ENCODE measurements at places on chromosomes 5 and 9. TPM values are rescaled to one million over a fixed set of nuclear protein-coding genes. Genes with fewer than 3 reads are reported as not detected.

GRCh38 chr5:17365811-17366138 is 132.3 kb upstream of the TAF11L2 start:
- DNase-seq, result no peak

- no peak for DNase-seq
Measured at GRCh38 chr5:114146398-114146797, 215.5 kb upstream of the KCNN2 start.

GRCh38 chr5:145471831-145472612 is 363.1 kb downstream of the PRELID2 start:
- DNase-seq, result no peak

GRCh38 chr5:157558041-157558595 is 17.5 kb downstream of the ADAM19 start:
- no peak for DNase-seq

DNA sequence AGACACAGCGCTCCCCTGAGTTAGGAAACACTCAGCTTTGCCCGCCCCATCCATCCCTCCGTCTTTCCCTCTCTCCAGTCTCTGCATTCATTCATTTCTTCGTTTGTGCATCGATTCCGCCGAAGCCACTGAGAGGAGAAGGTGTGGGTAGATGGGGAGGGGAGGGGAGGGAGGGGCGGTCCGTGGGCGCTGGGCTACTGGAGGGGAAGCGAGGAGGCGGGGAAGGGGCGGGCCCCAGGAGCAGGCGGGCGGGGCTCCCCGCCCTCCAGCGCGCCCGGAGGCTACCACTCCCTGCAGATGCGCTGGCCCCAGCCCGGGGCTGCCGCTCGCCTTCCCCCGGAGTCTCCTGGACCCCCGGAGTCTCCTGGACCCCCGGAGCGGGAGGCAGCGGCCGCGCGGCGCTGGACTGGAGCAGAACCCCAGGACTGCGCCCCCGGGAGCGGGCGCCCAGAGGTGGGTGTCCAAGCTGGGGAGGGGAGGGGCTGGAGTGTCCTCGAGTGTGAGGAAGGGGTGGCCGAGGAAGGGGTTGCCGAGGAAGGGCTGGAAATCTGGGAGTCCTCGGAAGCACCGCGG is 159.5 kb downstream of the C9orf152 start:
- DNase-seq, result peak; percentile 81

DNA sequence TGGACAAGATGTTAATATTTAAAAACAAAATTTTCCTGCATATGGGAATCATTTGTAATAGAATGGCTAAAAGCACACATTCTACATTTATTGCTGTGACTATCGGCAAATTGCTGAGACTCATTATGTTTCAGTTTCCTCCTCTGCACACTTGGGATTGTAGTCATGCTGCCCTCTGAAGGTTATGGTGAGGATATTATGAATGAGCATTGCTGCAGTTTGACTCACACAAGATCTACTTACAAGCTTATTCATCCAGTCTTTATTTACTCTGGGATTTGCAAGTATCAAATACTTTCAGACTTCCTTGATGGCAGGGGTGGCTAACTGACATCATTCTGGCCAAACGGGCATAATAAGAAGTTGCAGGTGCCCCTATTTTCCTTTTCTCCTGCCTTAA is 9.5 kb upstream of the NFIL3 start:
- DNase-seq, result no peak

GRCh38 chr5:35665096-35665495 is 47.4 kb downstream of the SPEF2 start:
- DNase-seq, result no peak

GRCh38 chr9:111854799-111855198 is 41.8 kb upstream of the UGCG start:
- no peak for DNase-seq

DNA sequence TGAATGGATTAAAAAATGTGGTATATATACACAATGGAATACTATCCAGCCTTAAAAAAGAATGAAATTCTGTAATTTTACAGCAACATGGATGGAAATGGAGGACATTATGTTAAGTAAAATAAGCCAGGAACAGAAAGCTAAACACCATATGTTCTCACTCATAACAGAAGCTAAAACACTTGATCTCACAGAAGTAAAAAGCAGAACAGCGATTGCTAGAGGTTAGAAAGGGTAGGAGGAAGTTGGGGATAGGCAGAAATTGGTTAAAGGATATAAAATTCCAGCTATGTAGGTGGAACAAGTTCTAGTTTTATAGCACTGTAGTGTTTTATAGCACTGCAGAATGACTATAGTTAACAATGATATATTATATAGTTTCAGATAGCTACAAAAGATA is 15.8 kb downstream of the MARCHF3 start:
- no peak for DNase-seq

- DNase-seq, result no peak
Measured at GRCh38 chr5:22542340-22542739, 310.8 kb downstream of the CDH12 start.

DNA sequence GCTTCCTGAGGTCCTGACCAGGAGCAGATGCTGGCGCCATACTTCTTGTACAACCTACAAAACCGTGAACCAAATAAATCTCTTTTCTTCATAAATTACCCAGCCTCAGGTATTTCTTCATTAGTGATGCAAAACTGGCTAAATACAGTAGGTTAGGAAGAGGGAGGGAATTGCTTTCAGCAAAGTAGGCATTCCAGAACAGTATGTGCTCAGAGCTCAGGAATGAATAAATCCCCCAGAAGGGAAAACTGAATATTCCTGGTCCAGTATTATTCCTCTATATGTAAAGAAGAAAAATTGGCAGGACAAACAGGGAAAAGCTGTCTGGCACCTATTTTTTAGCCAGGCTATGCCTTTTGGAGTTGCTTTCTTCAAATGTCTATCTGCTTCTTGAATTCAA is 577.1 kb downstream of the PSAT1 start:
- no peak for DNase-seq

DNA sequence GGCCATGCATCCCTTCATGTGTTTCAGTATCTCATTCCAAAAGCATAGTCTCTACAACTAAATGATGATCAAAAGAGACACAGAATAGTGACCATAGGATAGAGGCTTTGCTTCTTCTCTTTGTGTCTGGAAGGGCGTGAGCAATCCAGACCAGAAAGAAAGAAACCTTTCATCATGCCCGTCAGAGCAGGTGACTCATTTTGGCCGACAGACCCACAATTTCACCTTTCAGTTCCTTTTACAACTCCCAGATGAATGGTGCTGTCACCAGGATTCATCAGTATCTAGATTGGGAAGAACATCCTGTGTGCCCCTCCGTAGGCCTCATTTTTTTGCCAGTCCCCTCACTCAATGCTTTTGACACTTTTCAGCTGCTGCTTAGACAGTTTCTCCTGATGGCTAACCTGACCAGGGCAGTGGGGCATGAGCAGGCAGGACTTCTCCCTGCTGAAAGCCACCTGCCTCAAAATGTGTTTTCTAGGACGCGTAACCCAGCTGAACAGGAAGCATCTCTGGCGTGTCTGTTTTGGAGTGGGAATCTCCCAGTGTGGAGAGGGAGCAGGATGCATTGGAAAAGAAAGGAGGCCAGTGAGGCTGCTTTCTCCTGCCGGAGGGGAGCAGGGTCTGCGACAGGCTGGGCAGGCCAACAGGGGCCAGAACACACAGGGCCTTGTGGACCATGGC is 21.2 kb downstream of the ABLIM3 start:
- DNase-seq, result no peak

DNA sequence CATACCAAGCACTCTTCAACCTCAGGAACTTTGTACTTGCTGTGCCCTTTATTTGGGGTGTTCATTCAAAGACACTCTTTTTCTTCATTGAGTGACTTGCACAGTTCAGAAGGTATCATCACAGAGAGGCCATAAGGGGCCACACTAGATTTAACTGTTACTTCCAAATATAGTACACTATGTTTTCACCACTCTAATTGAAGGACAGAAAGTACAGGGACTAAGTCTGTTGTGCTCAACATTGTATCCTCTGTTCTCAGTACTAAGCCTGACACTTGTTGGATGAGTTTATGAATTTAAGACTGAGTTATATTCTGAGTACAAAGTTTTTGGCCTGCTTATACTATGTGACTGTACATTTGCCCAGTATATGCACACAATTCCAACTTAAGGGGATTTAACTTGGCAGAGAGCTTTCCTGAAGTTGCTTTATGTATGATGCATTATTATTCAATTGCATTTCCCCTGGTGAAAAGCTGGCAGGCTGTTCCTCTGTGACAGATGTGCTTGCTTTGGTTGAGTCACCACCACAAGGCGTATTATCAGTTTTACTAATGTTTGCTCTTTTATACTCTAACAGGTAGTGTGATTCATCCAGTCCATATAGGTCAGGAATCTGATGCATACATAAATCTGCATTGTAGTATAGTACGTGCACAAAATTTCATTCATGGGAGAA is 714.8 kb downstream of the TLR4 start:
- peak; percentile 8 for DNase-seq

- DNase-seq, result no peak
Measured at GRCh38 chr9:137873858-137874362, 3.7 kb upstream of the CACNA1B start.

DNA sequence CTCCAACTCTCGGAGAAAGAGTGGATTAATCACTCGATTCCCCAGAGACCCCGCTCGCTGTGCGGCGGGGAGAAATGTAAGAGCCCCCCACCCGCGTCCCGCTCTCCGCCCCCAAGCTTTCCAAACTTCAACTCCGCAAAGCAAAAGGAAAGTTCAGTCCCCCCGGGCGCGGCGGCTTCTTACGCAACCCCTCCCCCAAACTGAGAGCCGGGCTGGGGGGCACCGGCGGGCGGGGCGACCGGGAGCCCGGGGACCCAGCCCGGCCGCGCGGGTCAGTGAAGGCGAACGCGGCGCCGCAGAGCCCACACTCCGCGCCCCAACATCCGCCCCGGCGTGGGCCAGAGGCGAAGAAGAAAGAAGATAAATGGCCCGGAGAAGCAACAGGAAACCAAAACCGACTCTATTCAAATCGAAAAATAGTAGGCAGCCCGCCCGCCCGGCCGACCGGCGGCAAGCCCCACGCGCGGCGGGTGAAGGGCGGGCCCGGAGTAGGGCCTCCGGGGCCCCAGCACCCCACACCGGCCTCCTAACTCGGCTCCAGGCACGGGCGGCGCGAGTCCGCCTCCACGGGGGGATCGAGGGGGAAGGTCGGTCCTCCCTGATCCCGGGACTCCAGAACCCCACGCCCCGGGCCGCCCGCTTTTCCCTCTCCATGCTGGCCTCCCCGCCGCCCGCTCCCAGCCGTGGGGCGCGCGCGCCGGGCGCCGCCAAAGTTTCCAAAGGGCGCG is 720 bp downstream of the NOTCH1 start:
- DNase-seq, result no peak

DNA sequence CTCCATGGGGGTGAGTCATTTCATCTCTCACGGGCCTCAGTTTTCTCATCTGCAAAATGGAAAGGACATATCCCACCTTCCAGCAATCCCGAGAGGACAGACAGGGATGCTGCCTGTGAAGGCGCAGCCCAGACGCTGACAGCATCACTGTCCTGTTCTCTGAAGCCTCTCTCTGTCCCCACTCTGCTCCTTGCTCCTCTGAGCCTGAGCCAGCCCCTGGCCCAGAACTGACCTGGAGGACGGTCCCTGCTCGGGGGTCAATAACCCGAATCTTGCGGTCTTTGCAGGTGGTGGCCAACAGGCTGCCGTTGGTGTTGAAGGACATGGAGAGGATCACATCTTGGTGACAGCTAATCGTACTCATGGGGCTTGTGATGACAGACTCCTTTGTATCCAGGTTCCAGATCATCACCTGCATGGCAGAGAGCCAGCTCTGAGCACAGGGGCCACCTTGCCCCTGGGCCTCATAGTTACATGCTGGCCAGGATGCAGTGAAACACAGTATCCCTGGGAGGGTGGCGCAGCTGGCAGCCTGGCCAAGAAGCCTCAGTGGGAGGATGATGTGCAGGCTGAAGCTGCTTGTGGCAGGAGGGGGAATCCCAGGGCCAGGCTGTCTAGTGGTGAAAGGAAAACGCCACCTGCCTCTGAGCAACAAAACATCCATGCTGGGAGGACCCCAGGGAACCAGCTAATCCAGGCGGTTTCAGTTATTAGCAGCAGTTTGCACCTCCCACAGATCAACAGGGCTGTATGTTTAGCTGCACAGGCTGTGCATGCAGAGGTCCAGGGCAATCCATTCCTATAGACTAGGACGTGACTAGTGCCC is 14.0 kb upstream of the TRIM14 start:
- DNase-seq, result no peak

DNA sequence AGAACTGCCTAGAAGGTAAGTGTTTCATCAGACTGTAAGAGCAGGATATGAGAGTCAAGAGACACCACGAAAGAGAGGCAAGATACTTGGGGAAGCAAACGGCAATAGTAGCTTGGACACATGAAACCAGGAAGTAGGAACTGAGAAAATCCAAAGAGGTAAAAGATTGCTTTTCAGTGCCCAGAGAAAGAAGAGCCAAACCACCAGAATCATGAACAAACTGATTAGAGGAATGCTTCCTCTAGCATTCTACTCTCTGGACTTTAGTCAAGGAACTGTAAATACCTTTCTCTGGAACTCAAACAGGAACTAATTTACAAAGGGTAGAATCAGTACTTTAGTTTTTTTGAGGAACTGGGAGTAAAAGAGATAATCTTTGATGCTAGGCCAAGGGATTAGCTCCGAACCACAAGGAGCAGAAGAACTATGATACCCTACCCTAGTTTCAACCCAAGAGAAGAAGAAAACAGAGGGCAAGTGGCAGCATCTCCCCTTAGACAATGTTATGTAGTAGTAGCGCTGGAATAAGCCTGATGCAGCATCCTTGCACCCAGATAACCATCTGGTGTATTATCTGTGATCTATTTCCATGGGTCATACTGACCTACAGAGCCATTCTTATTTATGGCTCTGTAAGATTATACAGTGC is 41.3 kb downstream of the EFCAB9 start:
- no peak for DNase-seq

FANCG gene
- 28.5 TPM for polyA plus RNA-seq

ANKRD20A1 gene
- 0.34 TPM for polyA plus RNA-seq

GADD45G gene
- 13.6 TPM for polyA plus RNA-seq

CFAP157 gene
- 1.0 TPM for polyA plus RNA-seq

TRIM7 gene
- 20.3 TPM for polyA plus RNA-seq

ACTBL2 gene
- polyA plus RNA-seq, result not detected

Data from muscle of arm (tissue), 14 donors.